Stimulated activated CD8-positive, alpha-beta memory T cell treated with anti-CD3 and anti-CD28 coated beads, Interleukin-4, amount 100 ng/mL, for 4 hours (primary cell): ENCODE measurements at places on chromosomes 1 and 21.

DNA sequence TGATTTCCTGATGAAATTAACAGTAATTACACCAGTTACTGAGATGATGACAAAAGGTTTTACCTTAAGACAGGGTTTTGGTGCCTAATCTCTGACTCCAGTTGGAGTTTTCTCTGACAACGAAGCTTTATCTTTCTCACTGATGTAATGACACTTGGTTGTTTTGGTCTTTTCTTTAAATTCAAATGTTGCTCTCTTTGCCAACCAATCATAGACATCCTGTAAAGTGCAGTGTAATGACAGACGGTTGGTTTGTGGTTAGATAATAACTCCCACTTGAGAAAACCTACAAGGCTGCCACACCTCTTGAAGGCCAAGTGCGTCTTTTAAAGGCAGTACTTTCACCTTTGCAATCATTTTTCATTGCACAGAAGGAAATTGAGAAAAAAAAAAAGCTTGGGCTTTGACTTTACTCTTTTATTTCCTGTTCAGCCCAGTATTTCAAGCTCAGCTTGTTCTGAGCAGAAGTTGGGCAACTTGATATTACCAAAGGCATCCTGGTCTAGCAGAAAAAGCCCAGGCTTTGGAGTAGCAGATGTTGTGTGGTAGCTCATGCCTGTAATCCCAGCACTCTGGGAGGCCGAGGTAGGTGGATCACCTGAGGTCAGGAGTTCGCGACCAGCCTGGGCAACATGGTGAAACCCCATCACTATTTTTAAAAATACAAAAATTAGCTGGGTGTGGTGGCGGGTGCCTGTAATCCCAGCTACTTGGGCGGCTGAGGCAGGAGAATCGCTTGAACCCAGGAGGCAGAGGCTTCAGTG is 14.9 kb downstream of the PDIK1L start:
- DNase-seq, result no peak

DNA sequence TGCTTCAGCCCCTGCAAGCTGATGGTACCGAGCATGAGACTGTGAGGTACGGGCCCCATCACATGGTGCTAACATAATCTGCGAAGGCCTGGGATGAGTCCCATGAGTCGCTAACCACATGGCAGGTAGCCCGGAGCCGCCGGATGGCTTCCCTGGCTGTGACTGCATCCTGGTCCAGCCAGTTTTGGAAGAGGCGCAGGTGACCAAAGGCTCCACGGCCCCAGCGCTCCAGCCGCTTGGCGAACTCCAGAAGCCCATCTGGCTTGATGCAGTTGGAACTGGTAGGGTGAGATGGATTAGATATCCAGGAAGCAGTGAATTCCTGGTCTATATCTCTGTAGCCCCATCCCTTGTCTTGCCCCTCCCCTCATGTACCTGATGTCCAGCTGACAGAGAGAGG is 24.6 kb downstream of the LRRC41 start:
- DNase-seq, result no peak

GRCh38 chr1:245322673-245323072 is 167.9 kb downstream of the KIF26B start:
- DNase-seq, result no peak

DNA sequence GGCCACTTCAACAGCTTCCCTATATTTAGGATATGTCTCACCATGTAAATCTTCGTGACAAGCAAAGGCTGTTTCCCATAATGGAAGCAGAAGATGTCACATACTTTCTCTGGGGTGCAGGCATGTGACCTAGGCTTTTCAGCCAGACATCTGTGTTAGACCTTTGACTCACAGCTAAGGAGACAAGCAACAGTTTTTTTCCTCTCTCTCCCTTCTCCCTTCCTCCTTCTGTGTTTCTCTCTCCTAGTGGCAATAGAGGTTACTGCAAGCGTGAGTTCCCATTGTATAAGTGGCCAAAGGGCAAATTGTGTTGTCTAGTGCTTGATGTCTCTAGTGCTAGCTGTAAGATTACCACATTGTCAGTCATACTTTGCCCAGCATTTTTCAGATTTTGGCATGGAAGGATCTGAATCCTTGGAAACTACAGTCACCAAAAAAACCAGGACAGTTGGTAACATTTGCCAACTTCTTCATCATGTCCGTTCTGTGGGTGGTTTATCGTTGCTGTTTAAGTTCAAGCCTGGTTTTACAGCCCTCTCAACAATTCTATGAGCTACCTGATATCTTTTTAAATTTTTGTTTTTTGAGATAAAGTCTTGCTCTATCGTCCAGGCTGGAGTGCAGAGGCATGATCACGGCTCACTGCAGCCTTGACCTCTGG is 44.4 kb upstream of the RABGAP1L start:
- DNase-seq, result no peak

- no peak for DNase-seq
Observed at GRCh38 chr1:247079141-247079874, 697 bp upstream of the ZNF670 start.

DNA sequence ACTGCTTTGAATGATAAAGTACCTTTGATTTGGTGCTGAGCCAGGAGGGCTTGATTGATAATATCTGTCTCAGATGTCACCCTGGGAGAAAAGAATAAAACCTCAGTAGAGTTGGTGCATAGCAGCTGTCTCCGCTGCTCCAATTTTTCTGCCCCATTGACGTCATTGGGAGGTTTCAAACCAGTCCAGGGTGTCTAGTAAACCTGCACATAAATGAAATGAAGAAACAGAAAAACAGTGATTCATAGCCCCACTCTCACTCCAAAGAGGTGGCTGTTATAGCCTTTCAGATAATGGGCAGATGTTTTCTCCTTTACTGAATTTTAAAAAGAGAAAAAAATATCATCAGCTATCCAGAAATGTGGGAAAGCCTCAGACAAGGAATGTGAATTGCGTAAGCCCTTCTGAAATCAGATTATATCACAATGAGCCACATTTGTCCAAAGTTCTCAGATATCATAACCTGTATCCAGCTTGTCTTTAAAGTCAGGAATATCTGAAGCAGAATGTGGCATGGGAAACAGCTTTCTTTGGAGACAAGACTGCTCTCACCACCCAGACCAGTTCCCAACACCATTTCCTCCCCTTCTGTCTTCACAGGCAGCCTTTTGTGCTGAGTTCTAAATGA is 351.3 kb upstream of the SGIP1 start:
- no peak for DNase-seq
